Activated naive CD4-positive, alpha-beta T cell treated with anti-CD3 and anti-CD28 coated beads for 36 hours (primary cell): ENCODE measurements at places on chromosomes 7 and 10.

DNA sequence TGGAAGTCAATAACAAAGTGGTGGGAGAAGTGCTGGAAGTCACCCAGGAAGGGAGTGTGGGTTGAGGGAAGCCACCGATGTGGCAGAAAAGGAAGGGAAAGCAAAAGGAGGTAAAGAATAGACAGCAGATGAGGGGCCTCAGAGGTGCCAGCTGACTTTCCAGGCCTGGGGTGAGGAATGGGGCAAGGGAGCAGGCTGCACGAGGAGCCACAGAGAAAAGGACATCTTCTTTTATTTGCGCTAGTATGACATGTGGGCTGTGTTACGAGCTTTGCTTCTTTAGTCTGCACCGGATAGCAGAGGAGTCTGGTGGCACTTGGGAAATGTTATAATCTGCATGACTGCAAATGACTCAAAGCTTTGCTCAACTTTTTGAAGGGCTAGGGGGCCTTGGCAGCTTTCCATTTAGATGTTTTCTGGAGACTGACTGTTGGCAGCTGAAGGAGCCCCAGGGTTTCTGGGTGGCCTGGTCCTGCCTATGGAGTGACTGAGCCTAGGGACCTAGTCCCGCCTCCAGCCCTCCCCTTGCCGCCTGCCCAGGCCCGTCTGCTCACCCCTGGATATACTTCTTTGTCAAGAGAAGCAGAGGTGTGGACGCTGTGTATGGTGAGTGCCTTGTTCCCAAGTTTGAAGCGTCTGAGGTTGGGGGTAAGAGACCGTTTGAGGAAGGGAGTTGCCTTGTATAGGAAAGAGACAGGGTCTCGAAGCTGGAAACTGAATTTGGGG lies 5.1 kb downstream of the PRXL2A start:
- DNase-seq: peak; percentile 23

GRCh38 chr7:55190511-55191160 lies 171.8 kb downstream of the EGFR start:
- no peak for DNase-seq

DNA sequence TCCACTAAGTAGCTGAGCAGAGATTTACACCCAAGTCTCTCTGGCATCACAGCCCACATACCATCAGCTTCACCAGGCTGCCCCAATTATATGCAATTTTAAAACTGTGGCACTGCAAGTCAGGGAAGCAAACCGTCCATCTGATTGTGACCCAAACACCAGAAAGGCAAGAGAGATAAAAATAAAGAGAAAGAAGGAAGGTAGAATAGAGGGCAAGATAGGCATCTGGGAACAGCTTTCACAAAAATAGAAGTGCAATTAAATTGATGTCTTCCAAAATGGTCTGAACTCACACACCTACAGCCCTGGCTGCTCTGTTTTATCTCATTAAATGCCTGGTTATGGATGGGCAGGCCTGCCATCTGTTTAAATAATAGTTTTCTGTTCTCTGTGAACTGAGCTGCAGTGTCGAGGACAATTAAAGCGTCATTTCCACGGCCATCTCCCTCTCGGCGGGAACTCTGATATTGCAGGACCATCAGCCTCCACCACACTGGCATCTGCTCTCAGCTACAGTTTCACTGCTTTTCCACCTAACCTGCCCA lies 509.1 kb downstream of the INHBA start:
- DNase-seq: no peak

DNA sequence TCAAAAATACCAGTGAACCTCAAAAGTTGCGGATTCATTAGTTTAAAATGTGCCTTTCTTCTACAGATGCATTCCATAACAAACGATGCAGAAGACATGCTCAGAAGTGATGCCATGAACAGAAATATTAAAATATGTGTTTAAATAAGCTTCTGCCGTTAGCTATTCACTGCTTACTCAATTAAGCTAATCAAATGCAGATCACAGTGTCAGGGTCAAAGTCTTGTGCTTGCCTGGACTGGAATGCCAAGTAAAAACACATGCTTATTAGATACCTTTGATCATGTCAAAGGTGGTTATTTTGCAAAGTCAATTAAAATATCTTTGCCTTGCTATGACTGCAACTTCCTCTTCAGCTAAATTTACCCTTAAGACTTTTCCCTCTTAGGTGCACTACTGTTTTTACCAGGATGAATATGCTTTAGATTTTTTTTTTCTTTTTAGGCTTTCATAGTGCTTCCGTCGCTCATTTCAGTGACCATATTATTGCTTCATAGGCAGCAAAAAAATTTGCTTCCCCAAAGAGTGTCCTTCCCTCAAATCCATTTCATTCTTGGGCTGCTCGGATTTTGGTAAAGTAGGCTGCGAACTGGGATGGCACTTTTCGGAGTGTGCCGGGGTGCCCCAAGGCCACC lies 905 bp downstream of the ASB13 start:
- no peak for DNase-seq

GRCh38 chr7:125425506-125425905 lies 495.9 kb upstream of the POT1 start:
- DNase-seq: no peak

- no peak for DNase-seq
These were observed 89.1 kb downstream of the COL28A1 start for GRCh38 chr7:7446616-7447015.

DNA sequence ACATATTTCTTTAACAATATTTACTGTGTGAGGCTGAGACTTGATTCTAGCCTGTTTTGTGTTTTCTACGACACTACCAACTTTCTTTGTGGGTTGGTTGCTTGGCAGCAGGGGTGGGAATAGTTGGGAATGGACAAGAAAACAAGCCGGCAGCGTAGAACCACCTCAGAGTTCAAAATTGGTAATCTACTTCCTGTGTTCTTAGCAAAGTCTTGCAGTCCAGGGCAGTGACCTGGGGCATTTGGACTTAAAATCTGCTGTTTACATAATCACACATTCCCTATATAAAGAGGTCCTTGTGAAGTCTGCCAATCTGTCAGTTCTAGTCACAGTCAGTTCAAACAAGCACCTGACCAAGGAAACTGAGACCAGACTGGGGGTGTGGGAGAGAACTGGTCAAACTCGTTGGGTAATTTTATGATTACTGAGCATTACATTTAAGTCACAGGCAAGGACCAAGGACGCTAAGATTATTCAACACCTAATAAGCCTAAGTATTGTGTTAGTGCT lies 167.9 kb downstream of the CPEB3 start:
- DNase-seq: no peak

GRCh38 chr7:21146642-21147423 lies 281.1 kb upstream of the SP4 start:
- no peak for DNase-seq

- no peak for DNase-seq
These were observed 63.3 kb downstream of the TMEM26 start for GRCh38 chr10:61389887-61390286.

DNA sequence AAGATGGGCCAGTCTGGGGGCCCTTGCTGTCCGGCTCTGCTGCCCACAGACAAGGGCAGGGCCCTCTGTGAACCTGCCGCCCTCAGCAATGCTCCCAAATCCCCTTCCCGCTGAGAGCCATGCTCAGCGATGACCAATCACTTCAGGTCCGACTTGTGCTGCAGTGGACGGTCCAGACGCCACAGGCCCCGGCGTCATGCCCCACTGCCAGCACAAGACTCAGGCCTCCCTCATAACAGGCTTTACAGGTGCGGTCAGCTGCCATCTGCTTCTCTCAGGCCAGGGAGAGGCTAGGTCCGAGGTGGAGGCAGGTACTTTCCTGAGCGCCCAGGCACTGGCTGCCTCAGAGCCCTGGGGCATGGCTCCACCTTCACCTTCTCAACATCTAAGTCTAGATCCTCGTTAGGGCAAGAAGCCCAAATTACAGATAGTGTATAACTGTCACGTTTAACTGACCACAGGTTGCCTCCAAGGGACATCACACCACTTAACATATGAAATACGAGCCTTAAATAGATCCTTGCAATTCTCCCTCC lies 393.2 kb downstream of the PTPRN2 start:
- DNase-seq: no peak

DNA sequence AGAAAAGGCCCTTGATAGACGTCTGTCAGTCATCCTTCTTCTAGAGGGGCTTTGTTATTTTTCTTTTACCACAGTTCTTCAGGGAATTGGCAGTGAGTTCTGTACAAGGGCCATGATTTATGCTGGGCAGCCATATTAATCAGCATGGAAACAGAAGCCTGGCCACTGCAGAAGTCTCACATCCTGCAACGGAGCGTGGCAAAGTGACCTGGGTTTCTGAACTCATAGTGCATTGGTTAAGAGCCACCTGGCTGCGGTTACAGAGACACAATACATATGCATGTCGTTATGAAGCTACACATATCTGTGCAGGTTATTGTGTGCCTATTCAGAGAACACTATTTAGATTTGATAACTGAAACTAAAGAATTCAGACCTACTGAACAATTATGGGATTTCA lies 419.4 kb upstream of the CELF2 start:
- DNase-seq: no peak

- DNase-seq: no peak
These were observed 63.1 kb upstream of the KCNIP2 start for GRCh38 chr10:101906586-101907183.

- DNase-seq: no peak
These were observed 350.8 kb downstream of the KCNMA1 start for GRCh38 chr10:77286531-77287508.

DNA sequence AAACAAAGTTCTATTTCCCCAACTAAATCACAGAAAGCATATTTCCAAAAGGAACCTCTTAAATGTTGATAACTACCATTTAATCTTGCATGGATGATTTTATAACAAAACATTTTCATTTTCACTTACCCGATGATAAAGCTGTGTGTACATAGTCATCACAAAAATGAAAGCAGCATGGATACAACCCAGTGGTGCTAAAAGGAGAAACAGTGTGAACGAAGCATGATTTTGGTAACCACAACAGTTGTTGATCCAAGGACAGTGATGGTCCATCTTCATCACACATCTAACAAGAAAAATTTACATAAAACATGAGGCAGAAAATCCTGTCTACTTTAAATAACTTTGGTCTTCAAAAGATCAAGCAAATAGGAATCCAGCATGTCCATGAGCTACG lies 4.7 kb downstream of the ZDHHC6 start:
- DNase-seq: no peak

DNA sequence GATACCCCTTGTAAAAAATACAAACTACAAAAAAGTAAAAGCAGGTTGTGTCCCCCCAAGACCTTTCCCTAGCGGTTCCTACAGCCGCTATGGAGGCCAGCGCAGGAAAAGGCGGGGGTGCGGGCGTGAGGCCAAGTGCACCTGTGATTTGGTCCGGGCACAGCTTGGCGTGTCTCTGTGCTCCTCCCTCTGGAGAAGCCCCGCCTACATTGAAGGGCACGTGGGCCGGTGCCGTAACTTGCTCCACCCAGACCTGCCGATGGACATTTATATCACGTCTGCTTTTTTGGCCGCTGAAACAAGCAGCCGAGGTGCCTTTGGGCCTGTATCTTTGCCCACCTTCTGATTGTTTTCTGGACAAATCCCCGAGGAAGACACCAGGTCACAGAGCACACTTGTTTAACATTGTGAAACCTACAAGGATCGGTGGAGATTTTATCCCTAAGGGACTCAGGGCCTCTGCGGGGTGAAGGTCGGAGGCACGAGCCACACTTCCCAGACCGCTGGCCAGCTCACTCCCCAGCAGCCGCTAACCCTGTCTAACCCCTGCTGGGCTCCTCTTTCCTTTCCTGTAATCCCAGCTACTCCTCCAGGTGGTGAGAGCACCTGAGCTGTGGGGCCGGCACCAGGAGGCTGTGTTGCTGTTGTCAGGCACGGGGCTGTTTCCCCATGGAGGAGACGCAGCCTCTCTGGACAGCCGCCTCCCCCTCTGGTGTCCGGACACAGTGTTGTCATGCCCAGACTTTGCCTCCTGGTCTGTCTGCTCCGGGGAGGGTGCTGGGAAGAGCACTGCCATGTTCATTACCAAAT lies 18.8 kb upstream of the INPP5A start:
- DNase-seq: peak; percentile 25

DNA sequence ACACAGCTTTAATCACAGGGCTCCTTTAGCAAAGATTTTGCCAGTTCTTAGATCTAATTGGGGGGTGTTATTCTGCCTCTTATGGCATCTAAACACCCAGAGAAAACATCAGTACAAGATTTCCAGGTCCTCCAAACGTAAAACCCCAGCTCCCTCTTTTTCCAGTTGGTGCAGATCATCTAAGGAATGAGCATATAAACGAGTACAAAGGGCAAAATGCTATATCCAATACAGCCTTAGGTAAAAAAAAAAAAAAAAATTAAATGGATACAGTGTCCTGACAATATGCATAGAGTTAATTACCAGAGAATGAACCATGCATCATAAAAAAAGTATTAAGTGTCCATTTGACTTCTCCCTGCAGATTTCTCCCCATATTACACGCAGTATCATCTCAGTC lies 50.3 kb downstream of the CCDC6 start:
- no peak for DNase-seq

- DNase-seq: no peak
These were observed 29.9 kb upstream of the HNRNPH3 start for GRCh38 chr10:68301790-68302502.

DNA sequence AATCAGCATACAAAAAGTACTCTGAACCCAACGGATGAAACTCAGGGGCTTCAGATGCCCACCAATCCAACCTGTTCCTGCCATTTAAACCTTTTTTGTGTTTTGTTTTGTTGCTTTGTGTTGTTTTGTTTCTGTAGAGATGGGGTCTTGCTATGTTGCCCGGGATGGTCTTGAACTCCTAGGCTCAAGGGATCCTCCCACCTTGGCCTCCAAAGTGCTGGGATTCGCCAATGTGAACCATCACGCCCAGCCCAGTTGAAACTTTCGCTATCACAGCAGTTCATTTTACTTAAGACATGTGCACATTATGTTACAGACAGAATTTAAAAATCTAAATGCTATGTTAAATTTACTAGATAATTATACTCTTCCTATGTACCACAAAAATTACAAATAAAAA lies 101.6 kb downstream of the SKIDA1 start:
- DNase-seq: no peak

DNA sequence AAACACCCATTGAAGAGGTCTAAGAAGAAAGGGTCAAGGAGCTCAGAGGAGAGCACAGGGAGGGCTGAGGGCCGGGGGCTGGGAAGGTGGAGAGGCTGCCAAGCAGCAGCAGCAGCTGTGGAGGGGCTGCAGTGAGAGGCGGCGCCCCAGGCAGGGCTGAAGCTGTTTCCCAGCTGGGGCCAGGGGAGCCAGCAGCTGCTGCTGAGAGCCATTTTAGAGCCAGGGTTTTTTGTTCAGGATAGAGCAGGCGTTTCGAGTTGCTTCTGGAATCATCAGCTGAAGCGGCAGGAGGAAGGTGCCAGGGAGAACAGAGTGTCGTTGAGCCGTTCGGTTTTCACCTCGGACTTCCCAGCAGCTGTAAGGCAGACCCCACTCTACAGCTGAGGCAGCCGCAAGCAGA lies 62.7 kb downstream of the LANCL2 start:
- DNase-seq: no peak

- no peak for DNase-seq
These were observed 8.1 kb downstream of the DENND10 start for GRCh38 chr10:119112056-119112455.

DNA sequence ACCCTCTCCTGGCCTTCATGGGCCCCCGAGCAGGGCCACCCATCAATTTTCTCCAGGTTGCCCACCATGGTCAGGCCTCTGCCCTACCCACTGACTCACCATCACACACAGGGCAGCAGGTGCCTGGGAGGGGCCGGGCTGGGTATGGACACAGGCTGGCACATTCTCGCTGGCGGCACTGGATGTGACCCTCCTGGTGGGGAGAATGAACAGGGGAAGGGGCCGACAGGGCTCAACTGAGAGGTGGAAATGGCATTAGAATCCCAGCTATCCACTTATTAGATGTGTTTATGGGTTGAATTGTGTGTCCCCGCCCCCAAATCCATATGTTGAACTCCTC lies 16.4 kb downstream of the KCP start:
- DNase-seq: no peak

GRCh38 chr10:106768204-106768603 lies 396.3 kb downstream of the SORCS1 start:
- DNase-seq: no peak
